NCI-H187 treated with DMSO at 0.1 percent for 48 hours (cell line): ENCODE measurements at places on chromosomes 1 and 21.

DNA sequence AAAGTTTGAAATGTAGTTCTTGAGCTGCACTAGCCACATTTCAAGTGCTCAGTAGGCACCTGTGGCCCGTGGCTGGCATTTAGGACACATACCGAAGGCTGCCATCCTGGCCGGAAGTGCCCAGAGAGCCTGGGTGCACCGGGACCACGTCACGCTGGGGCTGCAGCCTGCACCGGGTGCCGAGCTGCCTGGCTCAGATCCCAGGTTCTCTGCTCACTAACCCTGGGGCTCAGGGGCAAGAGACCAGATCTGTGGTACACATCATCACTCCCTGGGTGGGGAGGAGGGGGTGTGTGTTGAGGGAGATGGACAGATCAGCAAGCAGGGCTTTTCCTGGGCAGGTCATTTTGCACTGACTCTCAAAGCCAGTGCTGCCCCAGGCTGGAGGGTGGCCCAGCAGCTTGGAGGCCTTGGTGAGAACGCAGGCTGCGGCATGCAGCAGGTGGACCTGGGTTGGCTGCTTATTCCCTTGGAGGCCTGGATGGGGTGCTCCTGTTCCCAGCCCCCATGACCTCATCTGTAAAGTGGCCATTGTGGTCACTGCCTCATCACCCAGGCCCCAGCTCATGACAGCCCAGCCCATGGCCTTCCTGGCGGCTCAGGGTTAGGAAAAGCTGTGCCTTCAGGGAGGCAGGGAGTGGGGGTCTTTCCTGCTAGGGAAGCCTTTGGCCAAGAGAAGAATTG lies 23.6 kb downstream of the TMEM201 start:
- no peak for DNase-seq

GRCh38 chr1:6888268-6888667 lies 103.0 kb downstream of the CAMTA1 start:
- DNase-seq: no peak

DNA sequence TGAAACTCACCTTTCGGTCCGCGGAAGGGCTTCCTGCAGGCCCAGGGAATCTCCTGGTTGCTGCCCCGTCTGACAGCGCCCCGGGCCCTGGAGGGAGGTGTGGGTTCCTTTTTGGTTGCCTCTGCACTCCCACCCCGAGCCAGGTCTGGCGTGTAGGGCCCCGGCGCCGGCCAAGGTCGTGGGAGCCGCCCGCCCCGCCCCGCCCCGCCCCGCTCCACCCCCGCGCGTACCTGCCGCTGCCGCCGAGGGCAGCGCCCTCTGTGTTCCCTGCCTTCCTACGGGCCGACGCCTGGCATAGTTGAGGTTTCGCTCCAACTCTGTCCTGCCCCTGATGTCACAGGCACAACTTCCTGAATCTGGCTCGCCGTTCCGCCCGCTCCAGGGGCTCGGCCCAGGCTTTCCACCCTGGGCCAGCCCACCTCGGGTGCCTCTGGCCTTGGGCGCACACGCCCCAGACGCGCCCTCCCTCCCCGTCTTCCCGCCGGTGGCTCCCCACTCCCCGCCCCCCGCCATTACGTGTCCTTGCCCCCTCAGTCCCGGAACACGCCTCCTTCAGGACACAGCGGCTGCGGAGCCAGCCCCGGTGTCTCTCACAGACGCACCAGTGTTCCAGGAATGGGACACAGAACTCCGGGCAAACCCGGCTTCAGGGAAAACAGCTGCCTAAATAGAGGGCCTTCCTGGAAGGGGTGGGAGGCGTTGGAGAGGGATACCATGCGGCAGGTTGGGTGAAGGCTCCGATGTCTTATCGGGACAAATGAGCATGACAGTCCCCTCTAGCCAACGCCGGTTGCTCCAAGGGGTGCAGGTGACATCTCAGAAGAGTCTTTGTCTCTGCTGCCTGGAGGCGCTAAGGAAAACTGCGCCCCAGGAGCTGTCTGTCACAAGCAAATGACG lies at the start of gene KIAA0040:
TSS of gene KIAA0040 (minus strand) at position 147 of the 897 bp plus-strand sequence. CDS start 31,763 bp downstream, outside the sequence.
- no peak for DNase-seq

DNA sequence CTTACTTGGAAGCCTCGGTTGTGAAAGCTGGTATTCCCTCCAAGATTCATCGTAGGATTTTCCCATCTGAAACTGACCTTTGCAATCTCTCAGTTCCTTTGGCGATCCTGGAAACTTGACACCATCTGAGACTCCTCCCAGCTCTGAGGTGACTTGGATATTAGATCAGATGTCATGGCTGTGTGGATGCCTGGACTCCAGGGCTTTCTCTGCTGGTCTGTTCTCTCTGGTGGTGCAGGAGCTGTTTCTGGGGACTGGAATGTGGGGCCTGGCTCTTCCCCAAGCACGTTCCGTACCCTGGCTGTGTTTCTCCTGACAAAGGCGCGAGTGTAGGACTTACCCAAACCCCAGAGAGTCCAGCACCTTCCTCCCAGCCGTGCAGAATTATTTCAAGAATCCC lies 252.2 kb downstream of the RPS6KC1 start:
- no peak for DNase-seq

DNA sequence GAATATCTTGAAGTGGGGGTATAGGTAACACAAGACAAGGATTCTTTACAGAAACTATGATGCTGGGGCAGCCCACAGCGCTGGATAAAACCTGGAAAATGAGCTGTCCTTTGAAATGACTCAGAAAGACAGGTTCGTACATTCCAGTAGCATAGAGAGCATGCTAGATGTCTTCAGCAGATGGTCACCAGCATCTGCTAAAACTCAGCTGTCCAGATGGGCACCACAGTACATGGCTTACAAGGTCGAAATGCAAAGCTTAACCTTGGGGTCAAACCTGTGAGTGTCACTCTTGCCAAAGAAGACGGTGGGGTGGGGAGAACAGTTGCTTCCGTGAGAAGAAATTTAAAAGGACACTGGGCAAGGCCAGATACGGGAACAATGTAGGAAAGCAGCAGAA lies 41.3 kb upstream of the TRIM45 start:
- DNase-seq: no peak

GRCh38 chr1:189775343-189775742 lies 702.3 kb downstream of the BRINP3 start:
- DNase-seq: no peak

DNA sequence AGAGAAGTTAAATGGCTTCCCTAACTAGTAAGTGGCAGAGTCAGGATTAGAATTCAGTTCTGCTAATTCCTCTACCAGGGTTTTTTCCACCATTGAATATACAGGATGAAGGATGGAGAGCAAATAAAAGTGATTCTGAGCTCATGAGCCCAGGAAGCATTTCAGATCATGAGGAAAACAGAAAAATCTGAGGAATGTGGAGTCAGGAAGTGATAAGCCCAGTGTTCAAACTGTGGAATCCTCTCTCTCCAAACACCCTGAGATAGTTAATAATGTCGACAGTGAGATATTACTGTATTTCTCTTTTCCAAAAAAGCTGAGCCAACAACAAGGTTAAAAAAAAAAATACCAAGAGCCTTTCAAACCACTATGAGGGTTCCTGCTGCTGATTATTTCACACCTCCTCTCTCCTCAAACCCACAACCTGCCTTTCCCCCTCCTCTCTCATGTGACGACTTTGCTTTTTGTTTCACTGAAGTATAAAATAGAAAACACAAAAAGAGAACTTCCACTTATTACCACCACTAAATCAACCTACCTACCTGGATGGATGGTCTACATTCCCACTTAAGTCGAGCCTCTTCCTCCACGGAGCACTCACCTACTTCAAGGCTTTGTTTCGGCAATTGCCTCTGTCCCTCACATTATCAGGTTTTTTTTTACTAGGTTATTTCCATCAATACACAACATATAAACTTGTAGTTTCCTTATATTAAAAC lies 8.9 kb downstream of the SLAMF1 start:
- DNase-seq: no peak

DNA sequence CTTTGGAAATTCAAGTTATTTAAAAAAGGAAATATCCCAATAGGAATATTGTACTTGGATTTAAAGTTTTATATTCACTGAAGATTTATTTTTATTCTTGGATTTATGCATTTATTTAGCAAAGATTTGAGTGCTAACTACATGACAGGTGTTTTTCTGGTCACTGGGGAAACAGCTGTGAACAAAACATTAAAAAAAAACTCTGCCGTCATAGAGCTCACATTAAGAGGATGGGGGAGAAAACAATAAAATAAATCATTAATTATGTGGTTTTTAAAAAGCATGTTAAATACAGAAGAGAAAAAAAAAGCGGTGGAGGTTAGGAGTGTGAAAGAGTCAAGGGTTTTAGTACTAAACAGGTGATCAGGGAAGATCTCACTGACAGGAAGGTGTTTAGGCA lies 149.9 kb downstream of the GALNT2 start:
- DNase-seq: no peak

DNA sequence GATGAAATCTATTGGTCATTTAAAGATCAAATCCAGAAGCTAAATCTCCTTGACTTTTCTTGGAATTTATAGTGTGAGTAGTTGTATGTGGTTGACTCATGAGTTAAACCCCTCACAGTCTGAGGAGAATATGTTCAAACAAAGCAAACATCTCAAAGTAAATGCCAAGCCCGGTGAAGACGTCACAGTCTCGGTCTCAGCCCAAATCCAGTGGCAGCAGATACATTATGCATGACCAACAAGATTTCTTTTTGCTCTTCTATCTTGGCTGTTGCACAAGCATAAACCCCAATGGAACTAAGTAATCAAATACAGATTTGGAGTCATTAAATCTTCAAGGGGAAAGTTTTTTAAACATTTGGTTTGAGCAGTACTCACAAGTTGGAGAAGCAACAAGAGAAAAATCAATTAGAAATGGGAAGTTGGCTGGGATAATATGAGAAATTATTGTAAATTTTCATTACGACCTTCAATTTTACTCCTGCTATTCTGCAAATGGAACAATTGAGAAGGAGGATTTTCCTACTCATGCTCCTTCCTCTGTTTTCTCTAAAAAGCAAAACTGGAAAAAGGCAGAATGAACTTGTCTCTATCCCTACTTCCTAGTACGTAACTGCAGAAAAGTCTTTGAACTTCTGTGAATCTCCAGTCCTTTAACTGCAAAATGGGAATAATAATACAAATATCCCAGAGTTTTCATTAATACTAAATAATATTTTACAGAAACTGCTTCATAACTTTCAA lies 575.8 kb downstream of the NUF2 start:
- DNase-seq: no peak

DNA sequence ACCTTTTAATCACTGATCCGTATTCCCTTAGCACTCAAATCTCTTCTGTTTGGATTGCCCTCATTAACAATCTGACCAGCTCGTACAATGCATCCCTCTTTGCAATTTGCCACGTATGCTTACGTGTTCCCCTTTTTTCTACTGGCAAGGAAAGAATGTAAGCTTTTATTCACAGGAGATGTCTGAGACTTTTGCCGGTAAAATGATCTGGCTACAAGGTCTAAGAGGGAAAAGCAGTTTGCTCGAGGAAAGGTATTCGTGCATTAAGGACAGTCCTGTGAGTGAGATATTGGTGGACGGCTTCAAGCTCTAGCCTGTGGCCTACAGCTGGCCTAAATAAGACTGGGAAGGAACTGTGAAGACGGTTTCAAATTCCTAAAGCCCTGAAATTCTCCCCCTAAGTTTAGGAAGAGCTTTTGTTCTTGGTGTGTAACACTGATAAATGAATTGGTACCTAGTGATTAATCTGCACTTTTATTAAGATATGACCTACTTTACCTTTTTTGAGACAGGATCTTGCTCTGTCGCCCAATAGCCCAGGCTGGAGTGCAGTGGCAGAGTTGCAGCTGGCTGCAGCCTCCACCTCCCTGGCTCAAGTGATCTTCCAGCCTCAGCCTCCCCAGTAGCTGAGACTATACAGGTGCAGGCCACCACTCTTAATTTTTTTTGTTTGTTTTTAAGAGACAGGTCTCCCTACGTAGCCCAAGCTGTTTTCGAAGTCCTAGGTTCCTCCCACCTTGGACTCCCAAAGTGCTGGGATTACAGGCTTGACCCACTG lies 895 bp upstream of the UBR4 start:
- no peak for DNase-seq

DNA sequence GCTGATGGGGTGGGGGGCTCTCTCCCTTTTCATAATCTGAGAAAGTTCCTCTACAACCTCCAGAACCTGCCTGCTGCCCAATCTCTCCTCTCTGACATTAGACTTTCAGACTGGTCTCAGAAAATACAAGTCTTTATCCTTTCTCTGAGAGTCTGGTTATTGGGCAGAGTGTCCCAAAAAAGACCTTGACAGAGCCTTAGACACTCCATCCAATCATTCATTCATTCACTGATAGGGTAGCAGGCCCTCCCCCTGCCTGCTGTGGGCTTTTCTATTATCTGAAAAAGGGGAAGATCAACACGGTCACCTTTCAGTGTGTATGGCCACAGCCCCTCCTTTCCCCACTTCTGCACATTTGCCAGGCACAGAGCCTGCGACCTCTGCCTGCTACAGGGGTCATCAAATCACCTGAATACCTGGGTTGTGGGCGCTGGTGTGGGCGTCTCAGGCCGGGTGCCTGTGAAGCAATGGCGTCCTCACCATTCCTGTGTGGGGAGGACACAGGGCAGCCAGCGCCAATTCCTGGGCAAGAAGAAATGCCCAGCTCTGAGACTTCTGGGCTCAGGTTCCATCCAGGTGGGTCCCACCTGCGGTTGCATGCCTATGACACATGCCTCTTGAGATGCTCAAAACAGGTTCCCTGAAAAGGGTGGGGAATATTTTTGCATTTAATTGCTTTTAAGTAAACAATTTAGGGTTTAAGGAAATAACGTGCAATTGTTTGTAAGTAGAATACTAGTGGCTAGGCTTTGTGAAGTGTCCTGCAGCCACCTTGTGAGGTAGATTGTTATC lies 52.8 kb downstream of the ELK4 start:
- DNase-seq: peak; percentile 45

GRCh38 chr1:91730801-91731732 lies 154.9 kb downstream of the TGFBR3 start:
- DNase-seq: no peak

DNA sequence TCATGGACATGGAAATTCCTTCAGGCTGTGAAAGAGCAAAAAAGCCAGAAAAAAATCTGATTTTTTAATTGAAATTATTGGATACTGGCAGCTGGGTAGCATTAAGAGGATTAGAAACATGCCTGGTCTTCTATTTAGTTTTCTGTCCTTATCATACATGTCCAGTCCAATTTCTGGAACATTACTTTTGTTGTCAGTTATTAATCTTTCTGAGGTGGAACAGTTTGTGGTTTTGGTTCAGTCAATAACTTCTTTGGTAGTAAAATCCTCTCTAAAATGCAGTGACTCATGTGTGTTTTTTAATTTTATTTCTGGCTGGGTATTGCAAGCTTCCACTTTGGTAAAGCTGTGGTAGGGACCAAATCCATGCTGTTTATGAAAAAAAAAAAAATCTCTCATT lies 687.0 kb upstream of the ADGRL2 start:
- no peak for DNase-seq

- no peak for DNase-seq
These were observed 412.4 kb downstream of the DISC1 start for GRCh38 chr1:232038706-232039677.

GRCh38 chr1:24870551-24871195 lies 59.4 kb downstream of the RUNX3 start:
- no peak for DNase-seq

- DNase-seq: no peak
These were observed 40.5 kb upstream of the FHAD1 start for GRCh38 chr1:15206418-15207030.

GRCh38 chr1:6440198-6441126 lies 15.9 kb downstream of the ESPN start:
- DNase-seq: no peak

- DNase-seq: peak; percentile 40
These were observed 14.4 kb upstream of the ZFYVE9 start for GRCh38 chr1:52127181-52128180.

GRCh38 chr1:235290740-235291502 lies 37.1 kb downstream of the ARID4B start:
- no peak for DNase-seq

- no peak for DNase-seq
These were observed 10.7 kb downstream of the KCNA10 start for GRCh38 chr1:110508028-110508940.

- DNase-seq: no peak
These were observed 588 bp downstream of the NEXN start for GRCh38 chr1:77888781-77889642.
